Memory B cell (primary cell): ENCODE measurements at places on chromosomes 6 and 20.
A peak's percentile ranks its signal among the peaks of the same experiment; 100 is the strongest.

- peaks cover 9% of the 10 kb centered on the region for H3K4me1 ChIP-seq
- DNase-seq: no peak
Measured at GRCh38 chr6:35136185-35136584, 5.0 kb downstream of the TCP11 start.

DNA sequence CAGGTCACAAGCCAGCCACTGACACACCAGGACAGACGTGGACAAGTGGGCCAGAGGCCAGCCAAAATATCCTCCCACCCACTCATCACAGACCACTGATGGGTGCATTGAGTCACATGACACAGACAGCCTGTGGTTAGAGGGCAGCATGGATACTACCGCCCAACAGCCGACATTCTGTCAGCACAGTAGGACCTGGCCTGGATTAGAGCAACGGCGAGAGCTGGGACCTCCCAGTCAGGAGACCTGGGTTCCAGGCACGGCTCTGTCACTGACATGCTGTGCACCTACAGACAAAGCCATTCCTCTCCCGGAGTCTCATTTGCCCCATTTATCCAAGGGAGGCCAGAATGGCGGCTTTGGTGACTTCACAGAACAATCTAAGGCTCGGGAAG lies 8.0 kb downstream of the ZNF335 start:
- H3K4me3 ChIP-seq: no peak overlapping the region
- no peak for DNase-seq
- H3K27me3 ChIP-seq: no peaks in the 10 kb centered on the region
- H3K27ac ChIP-seq: no peak overlapping the region
- peaks cover 15% of the 10 kb centered on the region for H3K4me1 ChIP-seq

GRCh38 chr6:82365016-82365795 lies 1.6 kb downstream of the TPBG start:
- peaks cover 1% of the 10 kb centered on the region for H3K36me3 ChIP-seq
- H3K27ac ChIP-seq: peak overlapping the region; percentile 53
- peaks cover 7% of the 10 kb centered on the region for H3K4me1 ChIP-seq
- peak overlapping the region; percentile 70 for H3K4me3 ChIP-seq
- DNase-seq: no peak
- H3K27me3 ChIP-seq: peaks cover 39% of the 10 kb centered on the region

DNA sequence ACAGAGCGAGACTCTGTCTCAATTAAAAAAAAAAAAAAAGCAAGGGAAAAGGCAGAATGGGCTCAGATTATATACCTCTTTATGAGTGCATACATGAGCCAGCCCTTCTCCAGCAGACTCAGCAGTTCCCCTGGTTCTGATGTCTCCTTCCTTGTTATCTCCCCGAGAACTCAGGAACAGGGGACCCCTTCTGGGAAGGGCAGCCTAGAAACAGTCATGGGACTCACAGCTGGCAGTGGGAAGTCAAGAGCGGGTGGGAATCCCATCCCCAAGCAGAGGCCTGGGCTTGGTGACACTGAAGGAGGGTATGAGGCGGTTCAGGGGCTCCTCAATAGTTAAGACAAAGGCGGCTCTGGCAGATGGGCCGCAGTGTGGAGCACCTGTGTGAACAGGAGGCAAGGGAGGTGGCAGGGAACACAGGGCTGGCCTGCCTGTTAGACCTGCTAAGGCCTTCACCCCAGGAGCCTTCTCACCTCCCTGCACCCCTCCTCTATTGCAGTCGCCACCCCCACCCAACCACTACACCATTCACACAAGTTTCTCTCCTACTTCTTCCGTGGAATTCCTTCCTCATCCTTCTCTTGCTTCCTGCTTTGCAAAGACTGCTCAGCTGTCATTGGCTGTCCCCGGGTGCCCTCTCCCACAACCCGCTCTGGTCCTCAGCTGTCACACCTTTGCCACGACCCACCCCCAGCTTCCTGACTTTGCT lies 29.7 kb upstream of the MDFI start:
- DNase-seq: no peak
- peaks cover 17% of the 10 kb centered on the region for H3K27me3 ChIP-seq
- H3K4me3 ChIP-seq: no peak overlapping the region
- H3K36me3 ChIP-seq: peaks cover 3% of the 10 kb centered on the region
- H3K27ac ChIP-seq: no peak overlapping the region
- H3K4me1 ChIP-seq: peaks cover 3% of the 10 kb centered on the region

- H3K36me3 ChIP-seq: peaks cover 10% of the 10 kb centered on the region
- no peak for DNase-seq
- peaks cover 13% of the 10 kb centered on the region for H3K4me1 ChIP-seq
- peak overlapping the region; percentile 38 for H3K27ac ChIP-seq
Measured at GRCh38 chr20:33648396-33649004, 13.6 kb upstream of the C20orf144 start.

GRCh38 chr6:68087399-68088133 lies 547.5 kb upstream of the ADGRB3 start:
- no peak overlapping the region for H3K4me3 ChIP-seq
- H3K27ac ChIP-seq: no peak overlapping the region
- no peak for DNase-seq

DNA sequence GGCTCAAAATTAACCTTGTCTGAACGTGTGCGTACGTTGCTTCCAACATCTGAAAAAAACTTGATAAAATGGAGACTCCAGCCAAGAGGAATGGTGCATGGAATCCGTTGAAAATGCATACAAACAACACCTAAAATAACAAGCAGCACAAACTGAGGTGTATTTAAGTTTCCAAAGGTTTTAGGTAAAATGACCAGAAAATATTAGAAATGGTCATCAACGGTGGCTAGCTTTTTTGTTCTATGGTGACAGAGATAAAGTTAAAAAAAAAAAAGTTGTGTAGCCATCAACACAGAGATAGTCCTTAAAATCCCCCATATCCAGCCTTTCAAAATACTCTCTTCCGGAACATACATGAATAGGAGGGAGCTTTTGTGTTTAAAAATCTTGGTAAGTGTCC lies 651 bp upstream of the TFAP2B start:
- peaks cover 16% of the 10 kb centered on the region for H3K4me1 ChIP-seq
- no peaks in the 10 kb centered on the region for H3K36me3 ChIP-seq
- DNase-seq: no peak
- no peak overlapping the region for H3K27ac ChIP-seq
- H3K27me3 ChIP-seq: peaks cover 22% of the 10 kb centered on the region

DNA sequence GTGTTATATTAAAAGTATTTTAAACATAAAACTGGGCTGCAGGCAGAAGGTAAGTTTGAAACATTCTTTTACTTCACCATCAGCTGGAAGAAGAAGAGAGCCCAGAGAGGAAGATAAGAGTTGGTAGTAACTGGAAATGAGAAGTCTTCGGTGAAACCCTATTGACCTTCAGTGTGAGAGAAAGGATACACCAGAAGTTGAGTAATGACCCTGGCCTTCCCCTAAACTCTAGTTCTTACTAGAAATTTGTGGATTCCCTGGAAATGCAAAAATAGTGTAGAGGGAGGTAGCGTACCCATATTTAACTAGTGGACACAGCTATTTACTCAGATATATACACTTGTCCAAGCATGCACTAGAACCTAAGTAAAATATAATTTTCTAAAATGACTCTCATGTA lies 8.0 kb upstream of the EPM2A start:
- H3K27ac ChIP-seq: no peak overlapping the region
- H3K4me3 ChIP-seq: no peak overlapping the region
- H3K27me3 ChIP-seq: peaks cover 2% of the 10 kb centered on the region
- no peak for DNase-seq
- H3K4me1 ChIP-seq: no peaks in the 10 kb centered on the region
- H3K36me3 ChIP-seq: no peaks in the 10 kb centered on the region

GRCh38 chr20:32582659-32583580 lies 2.2 kb downstream of the NOL4L start:
- H3K36me3 ChIP-seq: no peaks in the 10 kb centered on the region
- H3K4me1 ChIP-seq: peaks cover 30% of the 10 kb centered on the region
- H3K27me3 ChIP-seq: no peaks in the 10 kb centered on the region
- no peak overlapping the region for H3K27ac ChIP-seq
- H3K4me3 ChIP-seq: peak overlapping the region; percentile 62
- peak; percentile 31 for DNase-seq

- no peak for DNase-seq
- H3K27ac ChIP-seq: no peak overlapping the region
- peaks cover 6% of the 10 kb centered on the region for H3K27me3 ChIP-seq
Measured at GRCh38 chr6:46745973-46746372, 760 bp upstream of the ANKRD66 start.

GRCh38 chr20:55353206-55353605 lies 652.1 kb downstream of the CBLN4 start:
- DNase-seq: no peak
- H3K27ac ChIP-seq: no peak overlapping the region

DNA sequence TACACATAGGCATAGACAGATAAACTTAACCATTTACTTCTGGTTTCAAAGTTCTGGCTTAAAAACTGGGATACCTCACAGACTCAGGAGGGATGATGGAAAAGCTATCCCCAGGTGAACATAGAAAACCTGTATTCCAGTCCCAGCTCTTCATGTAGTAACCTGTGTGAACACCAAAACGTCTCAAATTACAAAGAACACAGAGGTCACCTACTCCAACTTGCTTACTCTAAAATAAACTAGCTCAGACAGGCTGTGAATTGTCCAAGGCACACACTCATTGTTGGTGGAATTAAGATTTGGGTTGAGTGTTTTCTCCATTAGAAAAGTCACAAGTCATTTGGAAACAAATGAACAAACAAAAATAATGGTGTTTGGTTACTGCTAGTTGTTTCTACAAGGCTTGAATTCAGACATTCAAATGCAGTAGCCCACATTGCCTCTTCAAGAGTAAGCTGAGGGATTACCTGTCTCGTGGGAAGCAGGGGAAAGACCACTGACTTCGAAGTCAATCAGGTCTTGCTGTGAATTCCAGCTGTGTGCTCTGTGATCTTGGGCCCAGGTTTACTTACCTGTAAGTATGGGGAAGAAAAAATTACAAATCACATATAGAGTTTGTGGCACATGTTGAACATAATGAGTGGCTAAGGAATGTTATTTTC lies 48.2 kb upstream of the LRRC1 start:
- H3K36me3 ChIP-seq: peaks cover 3% of the 10 kb centered on the region
- H3K27ac ChIP-seq: no peak overlapping the region
- no peak for DNase-seq
- peaks cover 3% of the 10 kb centered on the region for H3K27me3 ChIP-seq

- DNase-seq: no peak
- no peaks in the 10 kb centered on the region for H3K27me3 ChIP-seq
- H3K4me1 ChIP-seq: no peaks in the 10 kb centered on the region
- H3K4me3 ChIP-seq: no peak overlapping the region
- peaks cover 27% of the 10 kb centered on the region for H3K36me3 ChIP-seq
- no peak overlapping the region for H3K27ac ChIP-seq
Measured at GRCh38 chr20:3340443-3340842, 67.0 kb downstream of the DNAAF9 start.

GRCh38 chr20:48706116-48706656 lies 121.6 kb downstream of the PREX1 start:
- H3K4me1 ChIP-seq: peaks cover 26% of the 10 kb centered on the region
- peaks cover 27% of the 10 kb centered on the region for H3K36me3 ChIP-seq
- H3K27ac ChIP-seq: peak overlapping the region; percentile 12
- DNase-seq: no peak
- no peaks in the 10 kb centered on the region for H3K27me3 ChIP-seq

DNA sequence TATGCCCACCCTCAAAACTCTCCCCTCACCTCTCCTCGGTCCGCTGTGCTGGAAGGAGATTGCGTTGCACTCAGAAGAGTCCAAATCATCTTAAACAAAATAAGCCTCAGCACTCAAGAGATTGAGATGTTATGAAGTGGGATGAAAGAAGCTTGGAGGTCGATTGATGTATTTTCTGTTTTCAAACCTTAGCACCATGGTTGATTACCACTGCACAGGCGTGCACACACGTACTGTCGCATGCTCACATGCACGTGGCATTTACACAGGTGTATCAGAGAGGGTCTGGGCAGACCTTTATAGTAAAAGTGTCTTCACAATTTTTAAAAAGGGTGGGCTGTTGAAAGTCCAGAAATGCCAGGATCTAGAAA lies 612 bp upstream of the AGPAT4 start:
- DNase-seq: no peak
- peaks cover 14% of the 10 kb centered on the region for H3K27me3 ChIP-seq
- H3K4me3 ChIP-seq: peak overlapping the region; percentile 84
- H3K27ac ChIP-seq: peak overlapping the region; percentile 94

GRCh38 chr6:21123507-21124436 lies 469.8 kb upstream of the SOX4 start:
- no peak overlapping the region for H3K4me3 ChIP-seq
- no peak overlapping the region for H3K27ac ChIP-seq
- no peak for DNase-seq
- H3K27me3 ChIP-seq: no peaks in the 10 kb centered on the region
- peaks cover 2% of the 10 kb centered on the region for H3K4me1 ChIP-seq
- H3K36me3 ChIP-seq: peaks cover 14% of the 10 kb centered on the region

DNA sequence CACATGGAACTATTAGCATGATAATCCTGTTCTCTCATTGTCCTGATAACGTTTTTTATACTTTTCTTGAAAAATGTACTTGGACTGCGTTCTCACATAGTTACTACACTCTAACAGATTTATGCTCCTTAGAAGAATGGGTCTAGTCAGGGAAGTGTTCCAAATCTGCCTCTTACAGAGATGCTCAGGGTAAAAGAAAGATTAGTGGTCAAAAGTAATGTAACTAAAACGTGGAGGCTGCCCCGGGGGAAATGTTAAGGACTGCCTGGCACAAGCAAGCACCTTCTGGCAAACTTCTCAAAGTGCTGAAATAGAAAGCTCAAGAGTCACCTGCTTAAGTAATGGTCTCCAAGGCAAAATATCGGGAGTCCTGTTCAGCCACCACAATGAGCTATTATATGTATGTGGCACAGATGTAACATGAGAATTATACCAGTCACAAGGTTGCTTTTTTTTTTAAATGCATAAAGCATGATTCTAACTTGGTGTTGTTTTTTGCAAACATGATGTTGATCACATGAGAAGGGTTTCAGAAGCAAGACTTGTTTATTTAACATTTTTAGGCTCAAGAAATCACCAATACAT lies 244.5 kb upstream of the JARID2 start:
- no peaks in the 10 kb centered on the region for H3K36me3 ChIP-seq
- no peak overlapping the region for H3K4me3 ChIP-seq
- peaks cover 1% of the 10 kb centered on the region for H3K27me3 ChIP-seq

GRCh38 chr20:856361-856775 lies 22.9 kb downstream of the FAM110A start:
- H3K27ac ChIP-seq: no peak overlapping the region
- H3K4me3 ChIP-seq: no peak overlapping the region
- H3K27me3 ChIP-seq: no peaks in the 10 kb centered on the region
- peaks cover 9% of the 10 kb centered on the region for H3K4me1 ChIP-seq
- peaks cover 10% of the 10 kb centered on the region for H3K36me3 ChIP-seq
